ENCODE measurements at places on chromosomes 1 and 21. TPM values are rescaled to one million over a fixed set of nuclear protein-coding genes. Genes with fewer than 3 reads are reported as not detected.

Gene CLDN17
- not detected for total RNA-seq

DNA sequence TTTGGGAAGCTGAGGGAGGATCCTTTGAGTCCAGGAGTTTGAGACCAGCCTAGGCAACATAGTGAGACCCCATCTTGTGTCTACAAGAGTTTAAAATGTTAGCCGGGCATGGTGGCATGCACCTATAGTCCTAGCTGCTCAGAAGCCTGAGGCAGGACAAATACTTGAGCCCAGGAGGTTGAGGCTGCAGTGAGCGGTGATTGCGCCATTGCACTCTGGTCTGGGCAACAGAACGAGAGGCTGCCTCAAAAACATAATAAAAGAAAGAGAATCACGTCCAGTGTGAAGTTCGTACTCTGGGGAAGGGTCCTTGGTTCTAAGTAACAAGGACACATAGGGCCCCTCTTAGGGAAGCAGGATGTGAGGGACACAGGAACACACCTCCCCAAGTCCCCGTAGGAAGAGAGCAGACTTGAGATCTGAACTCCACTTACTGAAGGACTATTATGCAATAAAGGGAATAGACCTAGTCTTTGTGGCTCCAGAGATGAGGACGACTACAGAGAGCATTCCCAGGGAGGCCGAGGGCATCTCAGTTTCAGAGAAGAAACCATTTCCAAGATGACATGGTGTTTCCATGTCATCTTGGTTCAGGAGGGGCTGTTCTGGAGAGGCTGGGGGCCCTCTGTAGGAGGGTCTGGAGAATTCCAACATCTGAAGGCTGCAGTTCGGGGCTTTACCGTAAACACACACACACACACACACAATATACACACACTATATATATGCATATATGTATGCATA is 10.8 kb upstream of the ENO1 start:
- DNase-seq, result peak; percentile 64

- DNase-seq, result no peak
Observed at GRCh38 chr1:14321422-14321821, 277.1 kb upstream of the KAZN start.

DNA sequence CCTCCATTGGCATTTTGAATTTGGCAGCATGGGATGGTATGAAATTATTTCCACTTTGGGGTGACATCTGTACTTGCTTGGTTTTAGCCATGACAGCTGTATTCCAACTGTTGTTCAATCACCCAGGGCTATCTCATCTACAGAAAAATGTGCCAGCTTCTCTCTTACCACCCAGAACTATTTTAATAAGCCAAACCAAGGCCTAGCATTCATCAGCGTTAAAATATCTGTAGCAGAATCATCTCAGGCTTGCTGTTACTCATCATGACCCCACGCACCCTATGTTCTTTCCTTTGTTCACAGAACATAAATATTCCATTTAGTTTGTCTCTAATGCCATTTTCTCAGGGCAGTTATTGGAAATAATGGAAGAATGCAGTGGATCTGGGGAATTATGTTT is 49.8 kb downstream of the GIPC2 start:
- DNase-seq, result peak; percentile 65

- DNase-seq, result no peak
Observed at GRCh38 chr21:42321231-42321630, 6.0 kb upstream of the TFF3 start.

All from cardiac muscle cell (in vitro differentiated cells and primary cell).